ENCODE measurements at places on chromosomes 3 and 15.
A peak's percentile ranks its signal among the peaks of the same experiment; 100 is the strongest.

- no peak for DNase-seq
These were observed 10.7 kb upstream of the CAMK1 start for GRCh38 chr3:9780458-9780812.

- no peak for DNase-seq
These were observed 67.8 kb upstream of the SLC24A5 start for GRCh38 chr15:48052946-48053345.

GRCh38 chr3:109982201-109982600, 644.9 kb upstream of the DPPA4 start:
- DNase-seq = no peak

GRCh38 chr3:157175691-157176507, 16.0 kb upstream of the CCNL1 start:
- DNase-seq = peak; percentile 76

DNA sequence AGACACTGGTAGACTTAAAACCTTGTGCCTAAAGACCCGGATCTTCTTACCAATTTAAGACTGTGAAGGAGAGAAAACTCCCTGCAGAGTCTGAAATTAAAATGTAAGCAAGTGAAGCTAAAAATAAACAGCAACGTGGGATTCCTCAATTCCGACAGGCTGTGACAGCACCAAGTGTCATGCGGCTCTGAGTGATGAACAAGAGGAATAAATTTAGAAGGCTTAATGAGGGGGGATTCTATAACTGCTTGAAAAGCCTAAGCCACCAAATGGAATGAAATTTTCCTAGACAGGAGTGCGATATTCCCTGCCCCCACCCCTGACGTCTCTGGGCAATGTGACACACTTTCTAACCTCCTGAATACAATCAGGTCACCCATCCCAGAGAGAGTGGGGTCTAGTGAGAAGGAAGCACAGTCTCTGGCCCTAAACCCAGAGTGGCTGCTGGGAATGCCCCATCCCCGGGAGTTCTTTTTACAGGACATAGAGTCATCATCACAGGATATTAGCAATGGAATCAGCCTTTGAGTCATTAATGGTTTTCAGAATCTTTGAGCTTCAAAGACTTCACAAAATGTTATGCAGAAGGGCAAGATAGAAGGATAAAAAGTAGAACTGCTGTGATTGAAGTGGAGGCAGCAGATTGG, 114.3 kb downstream of the EDEM1 start:
- peak; percentile 45 for DNase-seq

- no peak for DNase-seq
These were observed 1.6 kb upstream of the NTRK3 start for GRCh38 chr15:88258093-88258641.

DNA sequence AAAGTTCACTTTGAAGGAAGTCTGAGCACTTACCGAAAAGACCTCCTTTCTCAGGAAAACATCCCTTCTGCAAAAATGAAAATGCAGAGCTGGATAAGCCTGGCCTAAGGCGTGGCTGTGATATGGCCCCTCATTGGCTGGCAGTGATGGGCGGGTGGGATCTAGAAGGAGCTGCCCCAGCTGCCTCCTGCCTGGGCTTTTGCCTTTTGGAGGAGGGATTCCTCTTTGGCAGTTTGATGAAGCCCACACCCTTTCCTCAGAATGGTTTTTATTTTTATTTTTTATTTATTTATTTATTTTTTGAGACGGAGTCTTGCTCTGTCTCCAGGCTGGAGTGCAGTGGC, 4.0 kb upstream of the DZIP1L start:
- DNase-seq = no peak

DNA sequence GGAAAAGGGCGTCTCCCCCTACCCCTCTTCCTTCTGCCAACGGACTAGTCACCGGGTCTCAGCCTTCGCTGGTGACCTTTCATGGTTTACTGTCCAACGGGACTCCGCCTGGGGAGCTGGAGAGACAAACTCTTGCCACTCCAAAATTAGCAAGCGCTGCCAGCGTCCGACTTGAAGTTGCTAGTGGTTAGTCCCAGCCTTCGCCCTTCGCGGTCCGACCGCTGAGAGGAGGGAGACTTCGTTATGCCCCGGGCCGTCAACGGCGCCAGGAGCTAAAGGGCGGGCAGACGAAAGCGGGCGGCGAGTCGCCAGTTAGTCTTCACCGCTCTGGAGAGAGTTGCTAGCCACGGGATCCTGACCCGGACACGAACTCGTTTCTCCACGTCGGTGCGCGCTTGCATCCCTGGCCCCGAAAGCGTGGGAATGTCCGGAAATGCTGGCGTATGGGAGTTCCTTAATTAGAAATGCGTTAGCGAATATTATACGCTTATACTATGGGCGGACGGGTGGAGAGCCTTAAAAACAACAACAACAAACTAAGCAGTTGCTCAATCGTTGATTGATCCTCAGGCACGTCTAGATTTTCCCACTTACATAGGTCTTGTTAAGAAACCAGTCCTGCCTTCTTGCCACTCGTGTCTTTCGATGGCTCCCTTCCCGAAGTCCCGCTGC, 716 bp downstream of the SMC4 start:
- DNase-seq = peak; percentile 45

GRCh38 chr3:7166460-7166859, 305.5 kb downstream of the GRM7 start:
- DNase-seq = no peak

DNA sequence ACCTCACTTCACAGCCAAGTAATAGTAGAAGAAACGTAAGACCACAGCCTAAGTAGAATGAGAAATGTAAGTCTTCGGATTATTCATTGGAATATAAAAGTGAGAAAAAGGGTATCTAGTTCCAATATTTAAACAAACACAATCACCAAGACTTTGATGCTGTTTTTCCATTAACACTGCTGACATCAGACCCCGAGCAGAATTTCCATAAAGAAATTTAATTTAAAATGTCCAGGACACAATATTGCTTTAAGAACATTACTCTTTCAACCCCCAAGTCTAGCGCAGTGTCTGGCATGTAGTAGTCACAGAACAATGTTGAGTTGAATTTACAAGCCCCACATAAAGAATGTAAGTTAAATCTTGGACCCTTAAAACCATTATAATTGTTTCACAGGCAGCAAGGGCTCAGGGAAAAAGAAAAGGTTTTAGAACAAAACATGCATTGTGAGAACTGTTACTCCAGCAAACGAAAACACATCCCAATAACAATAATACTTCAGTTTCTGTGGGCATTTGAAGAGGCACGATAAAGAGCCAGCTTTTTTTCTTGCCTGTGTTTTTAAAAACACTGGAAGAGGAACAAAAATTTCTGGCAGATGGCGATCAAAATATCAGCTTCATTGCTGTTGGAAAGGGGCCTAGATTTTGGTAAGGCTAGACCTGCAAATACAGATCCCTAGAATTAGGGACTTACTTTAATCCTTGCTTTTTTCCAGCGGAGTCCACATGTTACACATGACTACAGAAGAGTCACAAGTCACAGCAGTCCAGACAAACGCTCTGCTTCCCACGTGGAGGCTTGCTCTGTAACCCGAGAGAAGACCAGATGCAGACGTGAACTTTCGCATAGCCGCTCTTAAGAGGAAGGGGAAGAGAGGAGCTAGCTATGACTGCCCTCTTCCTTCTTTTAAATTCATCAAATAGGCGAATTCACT, 77.9 kb upstream of the IGSF10 start:
- peak; percentile 58 for DNase-seq

DNA sequence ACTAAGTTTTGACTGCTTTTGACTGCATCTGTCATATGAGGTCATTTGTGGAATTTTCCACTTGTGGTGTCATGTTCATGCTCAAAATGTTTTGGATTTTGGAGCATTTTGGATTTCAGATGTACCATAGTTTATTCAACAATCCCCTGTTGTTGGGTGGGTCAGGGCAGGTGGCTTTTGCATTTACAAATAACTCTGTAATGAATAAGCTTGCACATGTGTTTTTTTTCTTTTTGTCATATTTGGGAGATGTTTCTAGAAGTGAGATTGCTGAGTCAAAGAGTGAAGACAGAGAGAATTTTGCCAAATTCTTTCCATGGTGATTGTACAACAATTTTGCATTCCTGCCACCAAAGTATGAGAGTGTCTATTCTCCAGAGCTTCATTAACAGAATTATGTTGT, 62.4 kb upstream of the ADPGK start:
- peak; percentile 10 for DNase-seq

GRCh38 chr3:124373524-124373923, 356.7 kb upstream of the UMPS start:
- DNase-seq = no peak

- no peak for DNase-seq
These were observed 31.5 kb upstream of the MECOM start for GRCh38 chr3:169695031-169695430.

DNA sequence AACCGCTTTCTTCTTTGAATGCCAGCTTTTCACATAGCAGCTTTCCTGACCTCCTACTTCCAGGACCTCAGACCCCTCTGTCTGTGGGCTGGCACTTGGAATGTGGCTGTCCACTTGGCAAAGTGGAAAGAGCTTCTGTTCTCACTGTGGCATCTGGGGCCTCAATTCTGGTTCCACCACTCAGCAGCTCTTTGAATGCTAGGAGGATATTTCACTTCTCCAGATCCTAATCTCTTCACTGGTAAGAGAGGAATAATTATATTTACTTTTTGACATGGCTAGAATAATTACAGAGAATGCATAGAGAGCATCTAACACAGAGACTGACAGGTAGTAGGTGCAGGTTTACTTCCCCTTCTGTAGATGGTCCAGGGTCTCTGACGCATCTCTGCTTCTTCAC, 405.9 kb downstream of the LPP start:
- no peak for DNase-seq

DNA sequence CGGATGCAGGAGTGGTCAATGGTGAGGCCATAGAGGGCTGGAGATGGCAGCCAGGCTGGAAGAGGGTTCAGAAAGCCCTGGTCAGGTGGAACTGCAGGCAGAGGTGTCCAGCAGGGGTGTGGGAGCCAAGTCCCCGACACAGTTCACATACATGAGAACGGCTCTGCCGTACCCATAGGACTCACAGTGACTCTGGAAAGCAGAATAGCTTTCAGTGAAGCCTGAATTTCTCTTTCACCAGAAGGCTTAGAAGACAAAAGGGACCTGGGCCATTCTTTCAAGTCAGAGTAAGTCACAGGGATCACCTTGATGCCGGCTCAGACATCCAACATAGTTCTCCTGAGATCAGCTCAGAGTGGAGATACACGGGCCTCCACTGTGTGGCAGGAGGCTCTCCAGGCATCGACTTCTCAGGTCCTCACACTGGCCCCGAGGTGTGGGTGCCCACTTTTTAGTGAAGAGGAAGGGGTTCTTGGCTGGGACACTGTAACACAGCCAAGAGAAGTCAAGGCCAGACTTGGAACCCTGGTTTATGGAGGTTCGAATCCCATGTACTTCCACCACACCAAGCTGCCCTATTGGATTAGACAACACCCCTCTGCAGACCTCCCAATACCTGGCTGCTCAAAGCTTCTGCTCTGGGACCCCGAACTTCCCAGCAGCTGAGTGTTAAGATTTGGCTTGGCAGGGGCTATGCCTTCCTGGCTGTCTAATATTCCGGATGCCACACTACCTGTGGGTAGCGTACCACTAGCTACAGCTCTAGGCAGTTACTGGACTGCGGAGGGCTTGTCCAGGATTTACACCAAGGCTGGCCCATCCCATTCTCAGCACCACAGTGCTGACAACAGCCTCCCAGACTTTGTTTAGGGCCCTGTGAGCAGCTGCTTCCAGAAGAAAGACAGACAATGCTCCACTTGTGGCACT, 40.4 kb upstream of the RAB6B start:
- DNase-seq = no peak

DNA sequence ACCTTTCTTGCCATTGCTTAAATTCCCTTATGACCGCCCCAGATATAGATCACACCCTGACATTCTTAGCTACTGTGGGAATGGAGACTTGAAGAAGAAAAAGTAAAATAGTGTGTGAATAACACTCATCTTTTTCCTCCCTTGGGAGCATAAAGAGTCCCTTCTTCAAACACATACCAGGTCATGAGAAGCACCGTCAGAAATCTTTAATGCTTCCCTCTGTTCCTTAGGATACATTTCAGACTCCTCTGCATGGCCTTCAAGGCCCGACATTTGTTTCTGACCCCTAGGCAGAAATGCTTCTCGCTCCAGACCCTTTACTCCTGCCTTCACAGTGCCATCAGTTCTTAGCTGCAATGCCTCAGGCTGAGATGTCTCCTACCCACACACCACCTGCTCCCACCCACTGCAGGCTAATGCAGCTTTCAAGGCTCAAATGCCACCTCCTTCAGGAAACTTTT, 143.8 kb upstream of the IL12A start:
- DNase-seq = no peak

GRCh38 chr15:64748251-64748650, 27.1 kb downstream of the RBPMS2 start:
- no peak for DNase-seq

- no peak for DNase-seq
These were observed 44.2 kb downstream of the MGLL start for GRCh38 chr3:127777921-127778656.

- no peak for DNase-seq
These were observed 45.9 kb downstream of the CGNL1 start for GRCh38 chr15:57422113-57422754.

DNA sequence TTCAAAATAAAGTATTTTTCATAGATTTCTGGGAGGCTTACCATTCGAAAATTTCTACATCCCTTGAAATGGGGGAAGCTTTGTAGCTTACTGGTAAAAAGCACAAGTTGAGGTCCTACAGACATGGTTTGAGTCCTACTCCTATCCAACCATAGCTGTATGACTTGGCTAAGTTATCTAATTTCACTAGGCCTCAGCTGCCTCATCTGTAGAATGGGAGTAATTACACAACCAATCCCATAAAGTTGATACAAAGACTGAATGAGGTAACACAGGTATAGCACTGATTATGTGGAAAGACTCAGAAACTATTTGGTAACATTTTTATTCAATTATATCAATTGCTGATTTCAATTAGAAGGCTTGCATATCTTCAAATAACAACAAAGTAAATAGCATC, 157.4 kb downstream of the PLD1 start:
- DNase-seq = no peak

DNA sequence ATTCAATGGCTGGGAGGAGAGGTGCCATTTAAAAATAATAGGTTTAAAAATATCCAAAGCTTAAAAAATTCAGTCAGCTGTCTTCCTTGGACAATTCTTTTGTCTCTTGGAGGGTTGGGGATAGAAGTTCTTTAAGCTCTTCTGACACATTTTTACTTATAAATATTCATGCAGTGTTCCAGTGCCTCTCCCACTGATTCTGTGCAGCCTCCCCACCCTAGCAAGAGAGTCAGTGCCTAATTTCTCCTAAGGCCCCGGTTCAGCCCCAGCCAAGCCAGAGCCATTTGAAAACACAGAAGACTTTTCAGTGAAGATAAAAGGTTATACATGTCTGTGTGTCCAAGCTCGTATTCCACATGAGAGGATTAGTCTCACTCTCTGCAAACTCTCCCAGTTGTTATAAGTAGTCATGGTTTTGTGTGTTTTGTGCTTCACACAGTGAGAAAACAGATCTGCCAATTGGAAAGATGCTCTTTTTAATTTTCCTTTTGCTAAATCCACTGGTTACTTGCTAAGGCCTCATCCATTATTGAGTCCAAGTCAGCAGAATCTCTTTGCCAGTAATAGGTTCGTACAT, 141.3 kb downstream of the CD47 start:
- no peak for DNase-seq

GRCh38 chr3:31157047-31157694, 262.7 kb upstream of the GADL1 start:
- DNase-seq = no peak

GRCh38 chr3:195012571-195012970, 258.4 kb downstream of the XXYLT1 start:
- no peak for DNase-seq
